ENCODE measurements at places on chromosomes 3 and 15. TPM values are rescaled to one million over a fixed set of nuclear protein-coding genes. Genes with fewer than 3 reads are reported as not detected.

SGO1 gene
- 10.5 TPM for total RNA-seq

EPB42 gene
- not detected for total RNA-seq

SPRED1 gene
- 15.8 TPM for total RNA-seq

CHL1 gene
- 0.09 TPM for total RNA-seq

CPA3 gene
- total RNA-seq: 0.68 TPM

STRC gene
- not detected for total RNA-seq

ZBTB11 gene
- 27.6 TPM for total RNA-seq

DNA sequence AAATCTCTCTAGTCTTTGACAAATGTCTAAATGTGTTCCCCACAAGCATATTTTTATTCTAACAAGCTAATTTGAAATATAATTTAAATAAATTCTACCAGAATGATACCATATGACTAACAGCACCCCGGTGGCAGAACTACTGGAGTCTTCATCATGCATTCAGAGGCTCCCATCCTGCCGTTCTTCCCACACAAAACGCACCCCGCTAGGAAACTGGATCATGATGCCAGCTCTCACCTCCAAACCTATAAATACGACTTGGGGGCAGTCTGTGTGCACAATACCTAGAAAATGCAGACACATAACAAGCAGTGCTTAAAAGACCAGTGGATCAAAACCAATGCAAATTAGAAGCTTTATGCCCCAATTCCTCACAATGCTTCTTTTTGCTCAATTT, 8.5 kb downstream of the HOMER2 start:
- DNase-seq: no peak

- DNase-seq: no peak
Measured at GRCh38 chr3:101817992-101818391, 31.3 kb upstream of the NFKBIZ start.

GRCh38 chr3:14234251-14235002, 55.8 kb downstream of the LSM3 start:
- no peak for DNase-seq

GRCh38 chr3:197600796-197601565, 45.2 kb upstream of the BDH1 start:
- DNase-seq: no peak

- no peak for DNase-seq
Measured at GRCh38 chr3:179719048-179719734, 66.4 kb downstream of the USP13 start.

DNA sequence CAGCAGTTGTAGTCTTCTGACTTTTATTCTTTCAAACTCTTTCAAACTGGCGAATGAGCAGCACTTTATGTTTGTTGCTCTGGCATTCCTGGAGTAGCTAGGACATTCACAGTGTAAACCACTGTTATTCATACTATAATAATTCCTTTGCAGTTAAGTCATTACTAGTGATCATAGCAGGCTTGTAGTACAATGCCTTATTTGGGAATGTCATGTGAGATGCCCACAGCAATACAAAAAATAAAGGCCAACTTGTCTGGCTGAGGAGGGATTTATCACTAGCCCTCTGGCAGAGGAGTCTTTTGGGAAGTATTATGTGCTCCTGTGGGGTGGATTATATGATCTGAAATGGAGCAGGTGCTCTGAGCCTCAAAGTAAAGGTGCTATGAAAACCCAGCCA, 197.2 kb downstream of the VGLL3 start:
- no peak for DNase-seq

GRCh38 chr15:56839099-56839498, 79.3 kb upstream of the TCF12 start:
- DNase-seq: no peak

DNA sequence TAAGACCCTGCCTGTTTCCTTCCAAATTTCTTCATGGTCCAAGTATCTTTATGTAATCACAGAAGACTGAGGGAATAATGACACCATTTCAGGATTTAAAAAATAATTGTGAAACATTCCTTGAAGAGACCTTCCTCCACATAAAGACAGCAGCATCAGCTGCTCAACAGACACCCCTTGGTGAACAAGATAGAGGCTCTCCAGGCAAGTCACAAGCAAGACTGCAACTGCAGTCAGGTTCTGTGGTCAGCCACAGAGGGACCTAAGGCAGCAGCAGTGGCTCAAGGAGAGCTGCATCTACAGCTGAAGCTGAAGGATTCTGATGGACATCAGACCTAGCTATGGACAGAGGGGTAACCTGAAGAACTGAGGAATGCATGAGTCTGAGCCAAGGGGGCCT, 97.2 kb upstream of the C3orf80 start:
- no peak for DNase-seq

DNA sequence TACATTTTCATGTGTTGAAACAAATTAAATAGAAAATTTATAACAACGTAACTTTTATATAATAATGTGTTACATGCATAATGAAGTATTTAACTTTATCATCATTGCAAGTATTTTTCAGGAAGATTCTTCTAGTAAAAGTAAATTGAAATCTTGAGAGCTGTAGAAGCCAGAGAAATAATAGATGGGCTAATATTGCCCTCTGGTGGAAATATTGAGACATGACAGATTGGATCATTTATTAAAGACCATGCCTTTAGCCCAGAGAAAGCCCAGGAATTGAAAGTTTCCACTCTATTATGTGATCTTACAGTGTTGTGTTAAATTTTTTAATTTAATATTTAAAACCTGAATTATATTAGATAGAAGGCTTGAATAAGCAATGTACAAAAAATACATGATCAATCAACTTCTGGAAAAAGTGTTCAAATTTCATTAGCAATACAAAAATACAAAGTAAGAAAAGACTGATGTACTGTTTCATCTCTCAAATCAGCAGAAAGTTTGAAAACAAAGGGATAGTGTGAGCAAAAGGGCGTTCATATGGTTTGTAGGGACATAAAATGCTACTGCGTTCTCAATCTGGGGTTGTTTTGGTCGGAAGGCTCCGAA, 52.7 kb upstream of the SPTSSB start:
- DNase-seq: peak; percentile 64

DNA sequence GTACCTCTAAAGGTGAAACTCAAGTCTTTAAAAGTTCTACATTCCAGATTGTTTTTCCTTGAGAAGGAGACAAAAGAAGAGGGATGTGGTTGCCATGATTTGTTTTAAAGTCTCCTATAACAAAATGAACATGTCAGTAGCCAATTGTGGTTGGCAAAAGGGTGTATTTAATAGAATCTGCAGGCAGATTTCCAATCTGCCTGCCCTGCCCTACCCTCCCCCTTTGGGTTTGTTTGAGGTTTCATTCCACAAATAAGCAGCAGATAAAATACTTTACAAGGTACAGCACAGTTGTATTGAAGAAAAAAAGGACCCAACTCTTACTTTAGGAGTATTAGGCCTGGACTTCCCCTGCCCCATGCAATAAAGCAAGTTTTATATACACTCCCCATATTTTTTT, 59.5 kb downstream of the MLH1 start:
- DNase-seq: no peak

DNA sequence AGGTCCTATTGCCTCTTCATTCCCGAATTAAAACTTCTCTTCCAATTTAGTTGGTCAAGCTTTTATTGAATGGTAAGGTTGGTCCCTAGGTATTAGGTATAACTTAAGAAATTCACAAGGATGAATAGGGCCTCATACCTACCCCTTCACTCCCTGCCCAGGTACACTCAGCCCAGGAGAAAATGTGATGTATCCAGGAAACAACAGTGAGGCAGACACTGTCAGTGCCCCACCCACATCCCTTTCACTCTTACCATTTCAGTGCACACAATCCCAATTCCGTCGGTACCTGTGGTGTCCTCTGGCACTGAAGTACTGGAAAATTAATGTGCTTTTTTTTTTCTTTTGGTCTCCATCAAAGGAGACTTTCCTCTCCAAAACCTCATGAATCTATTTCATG, 10.5 kb upstream of the C3orf49 start:
- no peak for DNase-seq
